Anterior cingulate cortex (tissue), 58 donors: ENCODE measurements at places on chromosomes 16 and 17.

DNA sequence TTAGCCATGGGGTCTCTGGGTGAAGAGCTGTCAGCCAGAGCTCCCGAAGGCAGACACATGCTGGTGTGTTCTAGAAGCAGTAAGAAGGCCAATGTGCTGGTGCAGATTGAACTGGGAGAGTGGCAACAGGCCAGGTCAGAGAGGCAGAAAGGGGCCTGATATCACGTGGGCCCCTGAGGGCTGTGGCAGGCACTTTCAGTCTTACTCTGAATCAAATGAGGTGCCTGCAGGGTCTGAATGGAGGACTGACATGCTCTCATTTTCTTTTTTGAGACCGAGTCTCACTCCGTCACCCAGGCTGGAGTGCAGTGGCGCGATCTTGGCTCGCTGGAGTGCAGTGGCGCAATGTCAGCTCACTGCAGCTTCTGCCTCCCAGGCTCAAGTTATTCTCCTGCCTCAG lies 293.8 kb downstream of the ABCC12 start:
- no peak for DNase-seq

DNA sequence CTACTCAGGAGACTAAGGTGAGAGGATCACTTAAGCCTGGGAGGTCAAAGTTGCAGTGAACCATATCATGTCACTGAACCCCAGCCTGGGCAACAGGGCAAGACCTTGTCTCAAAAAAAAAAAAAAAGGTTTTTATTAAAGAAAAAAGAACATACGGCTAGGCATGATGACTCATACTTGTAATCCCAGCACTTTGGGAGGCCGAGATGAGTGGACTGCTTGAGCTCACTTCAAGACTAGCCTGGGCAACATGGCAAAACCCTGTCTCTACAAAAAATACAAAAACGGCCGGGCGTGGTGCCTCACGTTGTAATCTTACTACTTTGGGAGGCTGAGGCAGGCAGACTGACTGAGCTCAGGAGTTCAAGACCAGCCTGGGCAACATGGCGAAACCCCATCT lies 38.4 kb downstream of the RANBP10 start:
- DNase-seq, result no peak

GRCh38 chr17:78202666-78203065 lies 11.4 kb upstream of the BIRC5 start:
- DNase-seq, result no peak

DNA sequence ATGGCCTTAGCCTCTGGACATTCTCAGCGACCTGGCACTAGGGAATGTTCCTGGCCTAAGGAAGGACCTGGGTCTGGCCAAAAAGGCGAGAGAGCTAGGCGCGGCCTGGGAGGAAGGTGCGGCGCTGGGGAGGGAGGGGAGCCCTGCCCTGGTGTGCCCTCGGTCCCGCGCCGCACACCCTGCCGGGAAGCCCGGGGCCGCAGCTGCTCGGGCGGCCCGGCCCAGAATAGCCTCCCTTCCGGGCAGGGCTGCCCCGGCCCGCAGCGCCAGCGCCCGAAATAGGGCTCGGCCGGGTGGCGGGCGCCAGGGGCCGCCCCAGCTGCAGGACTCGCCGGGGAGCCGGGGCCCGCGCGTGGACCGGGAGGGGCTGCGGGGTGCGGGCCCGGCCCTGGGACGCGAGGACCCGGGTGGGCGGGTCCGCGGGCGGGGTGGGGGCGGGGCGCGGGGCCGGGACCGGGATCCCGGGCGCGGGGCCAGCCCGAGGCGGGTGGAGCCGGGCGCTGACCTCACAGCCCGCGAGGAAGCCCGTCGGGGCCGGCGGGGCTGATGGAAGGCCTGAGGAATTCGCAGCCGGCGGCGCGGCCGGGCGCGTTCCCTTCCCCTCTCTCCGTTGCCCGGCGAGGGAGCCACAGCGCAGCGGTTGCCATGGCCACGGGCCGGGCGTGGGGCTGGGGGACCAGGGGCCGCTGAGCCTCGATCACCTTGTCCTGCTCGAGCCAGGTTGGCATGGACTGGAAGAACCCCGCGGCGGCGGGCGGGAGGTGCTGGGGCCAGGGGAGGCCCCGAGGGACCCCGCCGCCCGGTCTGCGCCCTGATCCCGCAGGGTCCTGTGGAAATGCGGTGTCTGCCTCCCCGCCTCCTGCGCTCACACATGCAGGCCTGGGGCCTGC lies 18.1 kb downstream of the SOCS3 start:
- peak; percentile 29 for DNase-seq

DNA sequence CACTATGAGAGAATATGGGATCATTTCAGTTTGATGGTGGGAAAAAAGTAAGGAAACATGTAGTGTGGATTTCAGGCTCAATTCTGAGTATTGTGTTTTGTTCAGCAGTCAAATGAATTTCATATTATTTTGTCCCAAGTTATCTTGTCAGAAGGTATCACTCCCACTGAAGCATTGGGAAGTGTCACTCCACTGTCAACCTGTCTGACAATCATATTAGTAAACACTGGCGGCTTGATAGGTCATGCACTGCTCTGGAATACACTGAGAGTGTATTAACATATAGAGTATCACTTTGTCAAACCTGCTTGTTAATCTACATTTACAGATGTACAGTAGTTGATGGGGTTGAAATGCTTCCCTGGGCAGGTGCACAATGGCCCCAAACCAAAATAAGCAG lies 203.6 kb downstream of the HS3ST3A1 start:
- no peak for DNase-seq

GRCh38 chr16:31111881-31112466 lies 3.8 kb downstream of the BCKDK start:
- DNase-seq, result no peak

GRCh38 chr17:17224137-17224536 lies 12.8 kb downstream of the FLCN start:
- DNase-seq, result no peak

- no peak for DNase-seq
These were observed 43.9 kb downstream of the KLHDC4 start for GRCh38 chr16:87721622-87722585.

- peak; percentile 99 for DNase-seq
These were observed at the start of gene ALKBH5 for GRCh38 chr17:18183334-18184142. Gene ALKBH5 (plus strand): TSS chr17:18183828. CDS start chr17:18184244, 416 bp downstream.

DNA sequence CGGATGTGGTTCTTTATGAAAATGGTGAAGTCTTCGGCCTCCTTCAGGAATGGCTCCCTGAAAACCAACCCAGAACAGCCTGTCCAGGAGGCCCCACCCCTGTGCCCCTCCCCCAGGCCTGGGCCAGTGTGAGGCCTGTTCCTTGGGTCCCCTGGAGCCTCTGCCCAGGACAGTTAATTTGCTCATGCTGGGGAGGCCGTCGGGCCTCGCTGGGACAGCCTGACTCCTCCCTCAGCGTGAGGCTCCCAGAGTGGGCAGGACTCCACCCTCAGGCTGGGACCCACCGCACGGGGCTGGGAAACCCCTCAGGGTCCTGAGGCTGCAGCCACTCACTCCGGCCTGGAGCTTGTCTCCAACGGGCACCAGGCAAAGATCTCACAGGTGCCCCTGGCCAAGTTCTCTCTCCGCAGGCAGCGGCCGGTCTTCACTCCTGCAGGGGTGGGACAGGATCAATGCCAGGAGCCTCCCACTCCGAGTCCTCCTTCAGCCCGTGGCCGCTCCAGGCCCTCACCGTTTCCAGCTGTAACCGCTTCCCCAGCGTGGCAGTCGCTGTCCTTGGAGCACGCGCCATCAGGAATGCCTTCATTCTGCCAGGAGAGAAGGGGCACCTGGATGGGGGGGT lies 5.8 kb downstream of the P2RX5 start:
- no peak for DNase-seq

DNA sequence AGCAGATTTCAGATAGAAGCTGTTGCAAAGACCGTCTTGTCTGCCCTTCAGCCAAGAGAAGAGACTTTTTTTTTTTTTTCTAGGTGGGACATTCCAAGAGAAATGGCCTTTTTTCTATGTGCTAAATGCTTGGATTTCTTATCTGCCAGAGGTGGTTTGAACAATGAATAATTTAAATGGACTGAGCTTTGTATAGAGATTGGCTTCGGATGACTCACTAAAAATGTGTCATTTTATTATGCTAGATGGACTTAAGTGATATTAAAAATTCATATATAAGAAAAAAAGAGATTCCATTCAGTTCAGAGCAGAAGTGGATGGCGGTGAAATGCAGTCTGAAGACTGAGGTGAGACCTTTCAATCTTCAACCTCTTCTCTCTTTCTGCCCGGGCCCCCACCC lies 58.4 kb downstream of the MEAK7 start:
- no peak for DNase-seq

DNA sequence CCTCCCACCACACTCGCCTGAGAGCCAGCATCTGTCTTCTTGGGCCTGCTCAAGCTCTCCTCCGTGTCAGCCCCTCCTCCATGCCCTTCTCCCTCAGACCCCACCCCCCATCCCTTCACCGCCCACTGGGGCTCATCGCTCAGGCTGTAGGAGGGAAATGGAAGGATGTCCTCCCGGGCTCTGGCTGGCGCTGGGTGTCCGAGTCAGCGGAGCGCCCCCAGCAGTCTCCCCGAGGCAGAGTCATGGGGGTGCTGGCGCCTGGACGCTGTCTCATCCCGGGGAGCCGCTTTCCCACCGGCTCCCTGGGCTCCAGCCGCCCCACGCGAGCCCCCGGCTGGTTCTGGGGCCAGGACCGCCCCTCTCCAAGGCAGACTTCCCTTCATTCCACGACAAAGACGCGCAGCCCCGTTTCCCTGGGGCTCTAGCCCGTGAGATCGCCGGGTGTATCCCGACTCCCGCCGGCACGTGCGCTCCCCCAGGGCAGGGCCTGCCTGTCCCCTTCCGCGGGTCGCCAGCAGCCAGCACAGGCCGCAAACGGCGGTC lies 428 bp upstream of the ANTKMT start:
- peak; percentile 61 for DNase-seq

- no peak for DNase-seq
These were observed 519.8 kb downstream of the HS3ST4 start for GRCh38 chr16:26211542-26211941.

GRCh38 chr17:76139801-76140660 lies 1.0 kb downstream of the FOXJ1 start:
- DNase-seq, result no peak

DNA sequence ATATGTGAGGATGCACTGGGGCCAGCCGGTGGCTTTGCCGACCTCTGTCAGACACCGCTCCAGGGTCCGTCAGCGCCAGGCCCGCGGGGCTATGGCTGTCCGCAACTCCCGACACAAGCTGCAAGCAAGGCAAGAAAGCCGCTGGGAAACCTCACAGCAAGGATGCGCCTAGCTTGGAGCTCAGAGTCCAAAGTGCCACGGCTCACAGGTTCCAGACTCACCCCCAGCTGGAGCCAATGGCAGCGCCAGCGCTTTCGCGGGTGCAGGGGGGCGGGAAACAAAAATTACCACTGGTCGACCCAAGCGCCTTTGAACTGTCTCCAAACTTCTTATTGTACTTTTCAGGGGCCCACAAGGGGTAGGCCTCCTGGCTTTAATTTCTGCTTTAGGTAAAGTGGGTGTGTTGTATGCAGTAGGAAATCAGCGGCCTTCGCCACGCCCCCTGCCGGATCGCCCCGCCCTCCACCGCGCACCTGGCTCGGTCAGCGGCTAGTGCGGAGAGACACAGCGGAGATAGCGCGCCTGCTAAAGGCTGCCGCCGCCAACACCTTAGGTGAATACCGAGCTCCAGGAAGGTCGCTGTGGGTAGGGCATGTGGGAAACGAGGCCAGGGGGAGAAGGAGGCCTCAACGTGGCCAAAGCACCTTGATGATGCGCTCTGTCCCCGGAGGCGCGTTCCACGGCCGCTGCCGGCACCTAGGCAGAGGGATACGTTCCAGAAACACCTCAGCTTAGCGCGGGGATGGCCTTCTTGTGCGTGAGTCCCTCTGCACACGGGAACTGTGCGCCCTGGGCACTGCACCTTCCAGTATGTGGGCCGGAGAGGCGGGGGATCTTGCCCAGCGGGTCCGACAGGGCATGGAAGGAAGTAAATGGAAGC lies 61.0 kb upstream of the RBL2 start:
- DNase-seq, result no peak

- no peak for DNase-seq
These were observed 14.7 kb downstream of the STXBP4 start for GRCh38 chr17:54983260-54983659.

GRCh38 chr17:37643118-37643766 lies at the start of gene DDX52:
Gene DDX52 (minus strand): TSS chr17:37643446. CDS start chr17:37643420, 26 bp downstream.
- peak; percentile 85 for DNase-seq

DNA sequence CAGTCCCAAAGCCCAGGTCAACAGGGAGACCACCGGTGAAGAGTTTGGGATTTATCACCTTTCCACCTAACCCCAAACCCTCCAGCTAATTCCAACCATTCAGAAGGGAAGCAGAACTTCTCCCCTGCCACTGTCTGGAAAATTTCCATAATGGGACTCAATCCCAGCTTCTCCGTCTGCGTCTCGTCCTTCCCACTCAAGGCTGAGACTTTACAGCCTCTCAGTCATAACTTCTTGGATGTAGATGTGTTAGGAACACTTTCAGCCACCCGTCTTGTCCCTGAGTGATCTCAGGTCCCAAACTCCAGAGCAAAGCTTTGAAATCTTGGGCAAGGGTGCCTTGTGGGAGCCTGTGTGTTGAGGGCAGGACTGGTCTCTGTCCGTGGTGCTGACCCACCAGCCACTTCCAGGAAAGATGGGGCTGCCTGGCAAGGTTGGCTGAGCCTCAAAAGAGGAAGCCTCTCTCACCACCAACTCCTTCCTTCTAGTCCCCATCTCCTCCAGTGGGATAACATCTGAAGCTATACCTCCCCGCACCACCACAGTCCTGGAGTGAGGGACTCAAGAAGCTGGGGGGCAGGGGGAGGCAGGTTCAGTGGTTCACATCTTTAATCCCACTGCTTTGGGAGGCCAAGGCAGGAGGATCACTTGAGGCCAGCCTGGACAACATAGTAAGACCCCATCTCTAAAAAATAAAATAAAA lies 9.3 kb downstream of the GAS2L2 start:
- DNase-seq, result no peak

DNA sequence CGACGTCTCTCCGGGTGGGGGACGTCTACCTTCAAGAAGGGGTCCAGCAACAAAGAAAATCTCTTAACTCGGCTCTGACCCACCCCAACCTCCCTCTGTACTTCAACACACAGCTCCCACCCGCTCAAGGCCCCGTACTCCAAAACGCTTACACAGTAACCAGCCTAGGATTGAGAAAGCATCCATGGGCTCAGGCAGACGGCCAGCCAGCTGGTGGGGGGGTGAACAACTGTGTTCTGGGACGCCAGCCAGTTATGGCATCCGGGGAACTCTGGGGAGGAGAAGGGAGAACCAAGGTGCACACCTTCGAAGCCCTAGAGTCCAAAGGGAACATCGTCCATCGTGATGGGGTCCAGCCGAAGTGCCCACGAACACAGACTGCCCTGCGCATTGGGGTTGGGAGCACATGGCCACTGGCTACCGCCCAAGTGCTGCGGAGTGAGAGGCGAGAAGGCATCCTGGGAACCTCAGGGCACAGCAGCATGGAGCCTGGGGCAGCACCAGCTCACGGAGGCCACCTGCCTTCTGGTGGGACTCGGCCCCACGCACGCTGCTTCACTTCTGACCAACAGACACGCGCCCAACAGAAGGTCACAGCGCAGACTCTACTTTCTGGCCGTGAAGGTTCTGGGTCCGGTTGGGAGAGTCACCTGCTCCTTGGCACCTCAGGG lies 14.3 kb downstream of the SLC16A3 start:
- peak; percentile 68 for DNase-seq

DNA sequence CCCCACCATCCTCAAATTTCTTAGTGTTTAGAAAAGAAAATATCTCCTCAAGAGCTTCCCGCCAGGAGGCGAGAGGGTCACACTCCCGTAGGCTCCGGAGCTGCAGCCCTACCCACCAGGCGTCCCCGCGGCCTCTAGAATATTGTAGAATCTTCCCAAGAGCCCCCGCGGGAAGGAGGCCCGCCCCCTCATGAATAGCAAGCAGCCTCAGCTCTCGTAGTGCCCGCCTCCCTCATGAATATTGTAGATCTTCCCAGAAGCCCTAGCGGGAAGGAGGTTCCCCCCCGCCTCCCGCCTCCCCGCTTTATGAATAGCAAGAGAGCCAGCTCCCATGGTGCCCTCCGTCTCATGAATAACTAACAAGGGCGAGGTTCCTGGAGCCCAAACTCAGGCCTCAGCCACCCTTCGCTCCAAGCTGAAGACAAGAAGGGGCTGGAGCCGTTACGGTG lies at the start of gene FBXO47:
FBXO47 (minus strand) TSS at position 114 of the 449 bp plus-strand sequence. CDS start 4,378 bp downstream, outside the sequence.
- DNase-seq, result peak; percentile 25
